ENCODE measurements at places on chromosomes 2 and 18. TPM values are rescaled to one million over a fixed set of nuclear protein-coding genes. Genes with fewer than 3 reads are reported as not detected.

- no peak for DNase-seq
Measured at GRCh38 chr18:77815666-77816338, 566.2 kb downstream of the GALR1 start.

- no peak for DNase-seq
Measured at GRCh38 chr2:6723865-6724604, 141.7 kb downstream of the CMPK2 start.

GRCh38 chr18:46449033-46449432 lies 208.0 kb downstream of the LOXHD1 start:
- DNase-seq, result peak; percentile 10

GRCh38 chr2:189014449-189015138 lies 40.4 kb downstream of the COL3A1 start:
- peak; percentile 37 for DNase-seq

- DNase-seq, result no peak
Measured at GRCh38 chr2:138217975-138218374, 253.7 kb downstream of the HNMT start.

DNA sequence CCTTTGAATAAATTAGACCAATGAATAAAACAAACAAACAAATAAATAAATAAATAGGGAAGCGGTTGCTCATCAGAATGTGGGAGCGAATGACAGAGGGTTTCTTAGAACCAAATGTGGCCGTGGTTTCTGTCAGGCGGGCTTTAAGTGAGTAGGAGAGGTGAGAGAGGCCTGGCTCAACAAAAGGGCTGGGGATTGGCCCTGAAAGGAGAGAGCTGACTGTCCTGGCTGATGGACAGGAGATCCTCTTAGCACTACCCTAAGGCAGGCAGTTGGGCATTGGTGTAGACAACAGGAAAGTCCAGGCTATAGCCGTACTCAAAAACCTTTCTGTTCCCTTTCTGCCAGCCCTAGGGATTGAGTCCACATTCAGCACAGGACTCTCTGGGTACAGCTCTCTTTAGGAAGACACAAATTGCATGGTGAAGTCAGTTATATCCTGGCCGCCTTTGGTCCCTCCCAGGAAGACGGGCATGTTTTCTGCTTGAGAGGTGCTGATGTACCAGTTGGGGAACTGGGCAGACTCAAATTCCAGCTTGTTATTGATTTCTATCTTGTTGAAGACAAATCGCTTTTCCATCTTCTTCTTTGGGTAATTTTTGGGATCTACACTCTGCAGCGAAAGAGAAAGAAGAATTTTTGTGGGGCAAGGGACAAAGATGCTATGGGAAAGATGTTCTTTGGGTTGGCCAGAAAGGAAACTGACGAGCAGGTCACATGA lies 6.5 kb downstream of the IL1B start:
- DNase-seq, result no peak

- no peak for DNase-seq
Measured at GRCh38 chr2:59184276-59185020, 943.3 kb upstream of the FANCL start.

DNA sequence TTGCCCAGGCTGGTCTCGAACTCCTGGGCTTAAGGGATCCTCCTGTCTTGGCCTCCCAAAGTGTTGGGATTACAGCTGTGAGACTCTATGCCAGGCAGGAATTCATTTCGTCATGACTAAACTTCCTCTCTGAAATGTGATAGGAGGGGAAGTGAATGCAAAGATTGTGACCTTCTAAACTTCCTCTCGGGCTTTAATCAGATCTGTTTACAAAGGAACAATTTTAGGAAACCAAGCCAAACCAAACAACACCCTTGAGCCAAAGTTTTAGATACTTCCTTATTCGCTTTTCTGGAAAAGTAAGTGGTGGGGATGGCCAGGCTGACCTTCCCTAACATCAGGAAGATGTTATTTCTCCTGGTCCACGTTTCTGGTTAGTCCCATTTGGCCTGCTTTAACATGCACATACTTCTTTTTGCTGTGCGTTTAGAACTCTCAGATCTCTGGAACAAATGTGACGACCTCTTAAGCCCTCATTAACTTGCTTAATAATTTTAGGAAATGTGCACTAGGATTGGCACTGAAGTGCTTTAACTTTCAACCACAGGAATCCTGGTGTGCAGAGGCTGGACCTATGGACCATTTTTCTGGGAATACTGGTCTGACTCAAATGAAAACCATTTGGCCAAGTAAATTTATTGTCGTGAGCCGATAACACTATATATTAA lies 33.2 kb upstream of the YES1 start:
- peak; percentile 47 for DNase-seq

DNA sequence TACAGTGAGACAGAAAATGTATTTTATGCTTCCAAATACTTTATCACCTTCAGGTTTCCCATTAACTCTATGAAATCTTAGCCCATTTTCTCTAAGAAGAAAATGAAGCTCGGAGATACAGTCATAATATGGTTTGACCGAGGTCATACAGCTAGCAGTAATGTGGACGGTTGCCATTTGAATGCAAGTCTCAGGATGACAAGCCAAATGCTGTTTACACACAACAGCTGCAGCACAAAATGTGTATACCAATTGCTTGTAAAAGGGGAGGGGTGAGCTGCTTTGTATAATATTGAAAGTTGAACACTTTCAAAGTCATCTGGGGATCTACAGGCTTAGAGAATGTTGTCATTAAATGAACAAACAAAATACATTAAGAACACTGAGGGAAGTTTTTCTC lies 93.8 kb upstream of the FSIP2 start:
- no peak for DNase-seq

DNA sequence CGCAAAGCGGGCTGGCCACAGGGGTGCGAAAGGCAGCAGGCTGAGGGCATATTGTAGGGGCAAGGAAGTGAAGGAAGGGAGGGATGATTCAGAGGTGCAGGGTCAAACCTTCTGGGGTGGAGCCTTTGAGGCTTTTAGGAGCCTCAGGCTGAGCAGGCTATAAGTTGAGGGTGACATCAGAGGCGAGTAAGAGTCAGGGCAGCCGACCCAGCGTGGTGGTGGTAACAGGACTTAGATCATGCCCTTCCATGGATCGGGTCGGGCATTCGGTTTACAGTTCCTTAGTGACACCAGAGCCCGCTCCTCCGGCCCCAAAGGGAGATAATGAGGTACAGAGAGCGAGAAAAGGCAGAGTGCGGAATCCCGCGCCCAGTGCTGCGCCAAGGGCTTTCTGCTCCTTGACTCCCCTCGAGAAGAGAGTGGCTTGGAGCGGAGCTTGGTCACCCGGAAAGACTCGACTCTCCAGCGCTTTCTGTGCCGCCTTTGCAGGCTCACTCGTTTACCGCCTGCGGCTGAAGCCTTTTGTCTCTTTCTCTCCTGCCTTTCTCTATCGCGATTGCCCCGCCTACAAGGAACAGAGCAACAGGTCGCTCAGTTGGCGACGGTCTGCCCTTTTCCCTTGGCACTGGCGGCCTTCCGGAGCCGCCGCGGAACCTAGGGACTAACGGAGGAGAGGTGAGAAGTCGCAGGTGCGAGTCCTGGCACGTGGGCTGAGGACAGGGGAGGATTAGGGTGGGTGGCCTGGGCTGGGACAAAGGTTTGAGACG lies 720 bp downstream of the LBX2 start:
- DNase-seq, result no peak

GRCh38 chr2:157620956-157621355 lies 7.7 kb downstream of the ACVR1C start:
- peak; percentile 17 for DNase-seq

GRCh38 chr18:78408623-78409022 lies 571.0 kb upstream of the SALL3 start:
- no peak for DNase-seq

DNA sequence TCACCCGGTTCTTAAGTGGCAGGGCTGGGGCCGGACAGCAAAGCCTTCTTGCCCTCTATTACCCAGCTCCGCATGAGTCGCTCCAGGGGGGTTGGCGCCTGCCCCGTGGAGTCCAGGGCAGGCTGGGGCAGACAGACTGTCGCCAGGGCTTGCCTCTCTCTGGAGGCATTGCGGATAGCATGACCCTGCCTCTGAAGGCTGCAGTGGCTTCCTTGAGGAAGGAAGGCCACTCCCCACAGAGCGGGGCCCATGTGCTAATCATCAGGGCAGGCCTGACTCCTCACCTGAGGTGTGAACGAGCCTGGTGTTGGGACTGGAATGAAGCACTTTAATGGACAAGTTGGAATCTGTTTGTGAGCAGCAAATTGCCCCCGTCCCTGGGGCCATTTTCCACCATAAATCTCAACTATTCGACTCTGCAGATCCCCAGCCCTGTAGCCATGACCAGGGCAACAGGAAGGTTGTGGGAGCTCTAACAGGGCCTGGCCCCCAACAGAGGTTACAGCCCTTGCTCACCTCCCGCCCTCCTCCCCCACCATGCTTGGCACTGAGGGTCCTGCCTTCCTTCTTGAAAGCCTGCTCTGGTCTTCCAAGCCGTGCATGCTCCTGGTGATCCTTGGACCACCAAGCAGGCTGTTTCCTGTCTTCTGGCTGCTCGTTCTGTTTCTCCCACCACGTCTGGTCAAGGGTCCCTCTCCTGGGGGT lies 144.9 kb upstream of the HAAO start:
- no peak for DNase-seq

DNA sequence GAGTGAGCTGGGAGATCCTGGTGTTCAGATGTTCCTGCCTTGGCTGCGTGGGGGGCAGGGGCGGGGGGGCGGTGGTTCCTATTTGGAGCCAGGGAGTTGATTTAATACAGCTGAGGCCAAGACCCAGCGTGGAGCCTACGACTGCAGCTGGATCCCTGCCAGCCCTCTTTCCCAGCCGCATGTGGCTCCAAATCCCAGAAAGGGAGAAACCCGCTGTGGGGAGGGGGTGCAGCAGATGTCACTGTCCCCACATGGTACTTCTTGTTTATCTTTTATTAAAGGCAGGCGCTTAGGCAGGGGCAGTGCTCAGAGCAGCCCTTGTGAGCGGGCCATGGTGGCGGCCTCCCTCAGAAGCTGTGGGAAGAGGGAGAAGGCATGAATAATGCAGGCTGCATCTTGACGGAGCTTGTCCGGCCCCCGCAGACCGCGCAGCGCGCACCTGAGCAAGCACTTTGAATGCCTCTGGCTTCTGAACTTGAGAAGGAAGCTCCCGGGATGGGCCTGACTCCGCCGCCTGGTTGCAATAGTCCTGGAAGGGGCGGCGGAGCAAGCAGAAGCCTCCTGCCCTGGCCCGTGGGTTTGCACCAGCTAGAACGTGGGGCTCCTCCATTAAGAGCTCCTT lies 112.1 kb downstream of the GLI2 start:
- no peak for DNase-seq

COL6A3 gene
- 445 TPM for total RNA-seq

FEV gene
- not detected for total RNA-seq

ARMC9 gene
- 51.8 TPM for total RNA-seq

MRPL53 gene
- total RNA-seq, result 74.5 TPM

ELP2 gene
- 93.9 TPM for total RNA-seq

RTP5 gene
- total RNA-seq, result not detected

OSBPL6 gene
- total RNA-seq, result 7.6 TPM

TANC1 gene
- total RNA-seq, result 27.0 TPM

ATOH8 gene
- 31.9 TPM for total RNA-seq

ARHGAP28 gene
- 0.74 TPM for total RNA-seq

PARD3B gene
- total RNA-seq, result 15.4 TPM
